ENCODE measurements at places on chromosomes 11 and 22.

DNA sequence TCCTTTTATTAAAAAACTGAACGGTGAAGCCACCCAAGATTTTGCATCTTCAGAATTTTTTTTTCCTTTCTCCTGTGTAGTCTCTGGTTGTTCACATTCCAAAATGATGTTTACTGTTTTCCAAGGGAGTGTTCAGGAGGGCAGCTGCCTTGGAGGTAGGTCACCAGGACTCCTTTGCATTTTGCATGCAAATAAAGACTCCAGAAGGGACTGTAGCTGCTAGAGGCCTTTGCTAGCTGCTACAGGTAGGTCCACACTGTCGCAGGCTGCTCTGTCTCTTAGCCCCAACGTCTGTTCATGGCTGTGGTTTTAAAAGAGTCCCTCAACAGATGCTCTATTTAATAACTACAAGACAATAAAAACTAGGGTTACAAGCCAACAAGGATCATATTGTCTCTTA lies 11.4 kb downstream of the CTSC start:
- no peak for DNase-seq

DNA sequence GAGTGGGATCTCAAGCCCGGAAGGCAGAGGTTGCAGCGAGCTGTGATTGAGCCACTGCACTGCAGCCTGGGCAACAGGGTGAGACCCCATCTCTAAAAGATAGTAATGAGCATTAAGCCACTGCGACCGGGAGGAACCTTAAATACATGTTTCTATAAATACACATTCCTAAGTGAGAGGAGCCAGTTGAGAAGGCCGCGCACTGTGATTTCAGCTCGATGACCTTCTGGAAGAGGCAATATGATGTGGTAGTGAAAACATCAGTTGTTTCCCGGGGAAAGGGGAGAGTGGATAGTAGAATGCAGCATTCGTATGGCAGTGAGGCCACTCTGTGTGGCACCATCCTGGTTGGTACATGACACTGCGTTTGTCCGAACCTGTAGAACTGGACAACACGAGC lies 18.0 kb downstream of the PTDSS2 start:
- DNase-seq: no peak

GRCh38 chr11:104690241-104690640 lies 208.0 kb downstream of the CASP12 start:
- no peak for DNase-seq

DNA sequence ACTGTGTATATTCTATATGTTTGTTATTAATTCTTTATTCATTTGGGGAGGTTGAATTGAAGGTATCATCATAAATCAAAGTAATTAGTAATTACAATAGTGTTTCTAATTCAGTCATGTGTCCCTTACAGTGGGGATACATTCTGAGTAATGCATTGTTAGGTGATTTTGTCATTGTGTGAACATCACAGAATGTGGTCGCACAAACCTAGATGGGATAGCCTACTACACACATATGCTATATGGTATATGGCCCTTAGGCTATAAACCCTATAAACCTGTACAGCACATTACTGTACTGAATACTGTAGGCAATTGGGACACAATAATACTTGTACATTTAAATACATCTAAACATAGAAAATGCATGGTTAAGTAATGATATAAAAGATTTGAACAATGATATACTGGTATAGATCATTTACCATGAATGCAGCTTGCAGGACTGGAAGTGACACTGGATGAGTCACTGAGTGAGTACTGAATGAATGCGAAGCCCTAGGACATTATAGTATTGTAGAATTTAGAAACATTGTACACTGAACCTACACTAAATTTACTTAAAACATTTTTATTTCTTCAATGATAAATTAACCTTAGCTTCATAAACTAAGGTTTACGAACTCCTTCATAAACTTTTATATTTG lies 936.2 kb upstream of the CHORDC1 start:
- DNase-seq: no peak

- DNase-seq: peak; percentile 79
These were observed 7.5 kb upstream of the C11orf97 start for GRCh38 chr11:94504689-94505293.

GRCh38 chr11:46838501-46838900 lies 7.6 kb downstream of the CKAP5 start:
- no peak for DNase-seq

GRCh38 chr22:47133061-47133969 lies 370.9 kb downstream of the TBC1D22A start:
- no peak for DNase-seq

DNA sequence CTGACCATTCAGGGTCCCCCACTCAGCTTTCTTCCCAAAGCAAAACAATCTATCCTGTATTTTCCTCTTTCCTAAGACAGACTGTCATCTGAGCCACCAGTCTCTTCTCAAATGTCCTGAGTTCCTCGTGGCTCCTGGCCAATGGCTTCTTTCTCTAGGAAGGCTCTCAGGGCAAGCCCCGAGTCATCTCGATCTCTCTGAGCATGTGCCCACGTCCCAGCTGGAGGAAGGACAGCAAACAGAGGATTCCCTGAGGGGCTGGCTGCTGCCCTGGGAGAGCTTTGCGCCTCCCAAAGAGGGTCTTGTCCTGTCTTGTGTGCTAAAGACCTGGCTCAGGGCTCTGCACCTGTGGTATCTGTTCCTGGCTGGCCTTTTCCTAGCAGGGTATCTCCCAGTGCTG lies 8.3 kb downstream of the SLC37A2 start:
- DNase-seq: no peak

GRCh38 chr11:19811380-19811779 lies 98.7 kb downstream of the NAV2 start:
- DNase-seq: no peak

- DNase-seq: no peak
These were observed 96.3 kb upstream of the CSNK2A3 start for GRCh38 chr11:11449327-11449726.

- DNase-seq: no peak
These were observed 48.4 kb downstream of the KCNJ4 start for GRCh38 chr22:38406617-38407016.

DNA sequence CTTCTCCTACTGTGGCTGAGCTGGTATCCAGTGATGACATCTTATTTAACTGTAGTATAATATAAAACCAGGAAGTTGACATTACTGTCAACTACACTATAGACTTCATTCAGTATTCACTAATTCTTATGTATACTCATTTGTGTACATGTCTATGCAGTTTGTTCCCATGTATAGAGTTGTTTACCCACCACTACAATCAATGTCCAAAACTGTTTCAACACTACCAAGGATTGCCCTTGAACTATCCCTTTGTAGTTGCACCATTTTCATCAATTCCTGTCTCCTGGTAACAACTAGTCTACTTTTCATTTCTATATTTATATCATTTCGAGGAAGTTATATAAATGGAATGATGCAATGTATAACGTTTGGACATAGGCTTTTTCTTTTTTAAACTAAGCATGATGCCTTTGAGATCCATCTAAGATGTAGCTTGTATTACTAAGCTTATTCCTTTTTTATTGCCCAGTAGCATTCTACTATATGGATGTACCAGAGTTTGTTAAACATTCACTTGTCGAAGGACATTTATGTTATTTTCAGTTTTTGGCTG lies 39.2 kb downstream of the TMEM135 start:
- DNase-seq: no peak
